ENCODE measurements at places on chromosomes 11 and 22.

DNA sequence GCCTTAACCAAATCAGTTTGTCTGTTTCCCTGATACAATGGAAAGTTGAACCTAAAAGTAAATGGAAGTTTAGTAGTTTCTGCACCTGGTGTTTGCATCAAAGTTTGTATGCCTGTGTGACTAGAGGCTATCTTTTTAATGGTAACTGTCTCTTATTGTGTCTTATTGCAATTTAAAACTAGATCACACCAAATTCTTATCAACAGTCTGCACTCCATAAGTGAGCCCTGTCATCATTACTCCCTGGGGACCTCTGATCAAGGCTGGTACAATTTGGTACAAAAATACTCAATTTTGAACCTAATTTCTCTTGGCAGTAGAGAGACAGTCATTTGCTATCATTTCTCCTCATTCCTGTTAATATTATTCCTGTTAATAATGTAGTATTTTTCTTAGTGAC, 38.1 kb downstream of the ARHGAP1 start:
- no peak for DNase-seq

DNA sequence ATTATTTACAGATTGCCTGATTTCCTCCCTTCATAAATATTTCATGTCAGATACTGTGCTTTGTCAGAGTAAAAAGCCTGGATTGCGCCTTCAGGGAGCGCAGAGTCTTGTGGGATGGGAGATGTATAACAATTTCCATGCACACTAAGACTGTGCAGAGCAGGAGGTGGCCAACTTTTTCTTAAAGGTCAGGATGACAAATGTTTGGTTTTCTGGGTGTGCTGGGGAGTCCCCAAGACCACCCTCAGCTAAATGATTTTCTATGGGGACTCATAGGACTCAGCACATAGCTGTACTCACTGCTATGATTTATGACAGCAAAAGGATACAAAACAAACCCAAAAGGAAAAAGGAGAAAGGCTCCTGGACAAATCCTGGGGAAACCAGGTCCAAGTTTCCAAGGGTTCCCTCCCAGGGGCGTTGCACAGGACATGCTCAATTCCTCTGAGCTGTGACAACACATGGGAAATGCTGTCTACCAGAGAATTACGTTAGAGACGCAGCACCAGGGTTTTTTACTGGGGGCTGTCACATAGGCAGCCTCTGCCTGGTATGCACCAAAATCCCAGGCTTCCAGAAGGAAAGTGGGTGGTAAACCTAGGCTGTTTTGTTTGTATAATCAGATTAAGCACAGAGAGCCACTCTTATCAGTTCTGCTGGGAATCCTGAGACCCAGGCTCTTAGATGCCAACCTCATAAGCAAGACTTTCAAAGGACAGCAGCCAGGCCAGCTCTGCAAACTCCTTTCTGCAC, 59.1 kb downstream of the CSNK2A3 start:
- no peak for DNase-seq

DNA sequence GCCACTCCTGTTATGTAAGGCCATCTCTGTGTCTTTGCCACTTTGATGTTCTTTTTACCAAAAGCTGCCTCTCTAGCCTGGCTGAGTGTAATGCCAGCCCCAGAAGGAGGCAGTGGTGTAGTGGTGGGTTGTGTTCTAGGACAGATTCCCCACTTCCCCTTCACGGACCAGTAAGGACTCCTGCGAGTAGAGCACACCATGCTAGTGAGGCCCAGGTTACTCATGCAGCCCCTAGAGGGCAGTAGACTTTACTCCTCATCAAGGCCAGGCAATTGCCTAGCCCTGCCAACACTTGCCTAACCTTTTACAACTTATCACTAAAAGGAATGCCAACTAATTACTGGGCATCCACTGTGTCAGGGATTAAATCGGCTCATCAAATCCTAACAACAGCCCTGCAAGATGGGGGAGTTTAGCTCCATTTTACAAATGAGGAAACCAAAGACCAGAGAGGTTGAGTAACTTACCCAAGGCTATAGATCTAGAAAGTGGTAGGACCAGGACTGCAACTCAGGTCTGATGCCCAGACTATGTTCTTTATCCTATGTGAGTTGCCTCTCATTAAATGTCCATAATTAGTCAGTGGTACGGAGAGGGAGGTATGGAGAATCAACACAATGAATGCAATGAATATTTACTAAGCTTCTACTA, 75.3 kb downstream of the APIP start:
- no peak for DNase-seq

DNA sequence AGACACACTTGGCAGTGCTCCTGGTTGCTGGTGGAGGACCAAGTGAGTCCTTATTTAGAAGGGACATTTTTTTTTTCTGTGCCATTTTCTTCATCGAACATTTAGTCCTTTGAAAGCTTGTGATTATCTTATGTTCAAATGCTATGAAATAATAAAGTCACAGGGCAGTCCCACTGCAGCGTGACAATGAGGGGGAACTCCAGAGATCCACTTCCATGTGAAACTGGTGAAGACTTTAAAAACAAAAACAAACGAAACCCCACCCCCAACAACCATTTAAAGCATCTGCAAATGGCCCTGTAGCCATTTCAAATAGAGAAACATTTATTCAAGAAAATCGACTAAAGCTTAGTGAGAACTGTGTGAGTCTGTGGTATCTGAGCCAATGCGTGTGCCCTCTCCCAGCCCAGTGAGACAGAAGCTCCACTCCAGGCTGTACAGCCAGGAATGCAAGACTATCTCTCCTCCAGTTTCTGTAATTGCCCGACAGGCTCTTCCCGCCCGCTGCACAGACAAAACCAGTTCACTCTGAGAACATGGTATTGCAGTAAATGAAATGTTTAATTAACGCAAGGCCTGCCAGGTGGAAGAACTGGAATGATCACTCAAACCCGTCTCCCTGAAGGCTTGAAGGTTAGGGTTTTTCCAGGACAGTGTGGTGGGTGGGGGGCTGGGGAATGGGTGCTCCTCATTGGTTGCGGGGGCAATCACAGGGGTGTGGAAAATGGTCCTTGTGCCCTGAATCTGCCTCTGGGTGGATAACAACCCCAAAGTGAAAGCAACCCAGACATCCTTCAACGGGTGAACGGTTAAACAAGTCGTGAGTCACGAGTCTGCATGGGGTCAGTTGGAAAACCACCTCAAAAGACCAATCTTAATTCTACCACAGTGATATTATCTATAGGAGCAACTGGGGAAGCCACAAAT, 8.4 kb downstream of the KRTAP5-6 start:
- no peak for DNase-seq

- DNase-seq = no peak
These were observed 5.3 kb downstream of the OSBP start for GRCh38 chr11:59610289-59610688.

DNA sequence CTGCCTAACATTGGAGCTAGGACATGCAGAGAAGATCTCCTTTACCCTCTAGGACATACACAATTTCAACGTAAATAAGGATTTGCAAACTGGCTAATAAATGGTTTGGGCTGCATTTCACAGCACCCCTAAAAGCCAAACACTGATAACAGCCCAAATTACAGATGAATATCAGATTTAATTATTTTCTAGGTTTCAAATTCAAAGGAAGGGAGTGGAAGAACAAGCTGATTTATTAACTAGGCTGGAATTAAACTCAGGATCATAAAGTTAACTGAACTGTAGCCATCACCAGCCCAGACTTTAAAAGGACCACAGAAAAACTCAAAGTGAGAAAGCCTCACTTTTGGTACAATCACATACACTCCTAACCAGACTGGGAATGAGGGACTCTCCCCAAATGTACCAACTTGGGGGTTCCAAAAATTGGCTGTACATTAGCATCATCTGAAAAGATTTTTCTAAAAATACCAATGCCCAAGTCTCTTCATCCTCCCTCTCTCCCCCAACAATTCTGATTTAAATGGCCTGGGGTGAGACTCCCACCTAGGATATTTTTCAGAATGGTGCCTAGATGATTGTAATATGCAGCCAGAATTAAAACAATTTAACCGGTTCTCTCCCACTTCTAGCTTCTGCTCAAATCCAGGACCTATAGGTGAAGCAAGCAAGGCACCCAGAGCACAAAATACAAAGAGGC, 43.5 kb downstream of the SYTL2 start:
- no peak for DNase-seq

- DNase-seq = no peak
These were observed 237.4 kb downstream of the TTC28 start for GRCh38 chr22:28442264-28442710.

DNA sequence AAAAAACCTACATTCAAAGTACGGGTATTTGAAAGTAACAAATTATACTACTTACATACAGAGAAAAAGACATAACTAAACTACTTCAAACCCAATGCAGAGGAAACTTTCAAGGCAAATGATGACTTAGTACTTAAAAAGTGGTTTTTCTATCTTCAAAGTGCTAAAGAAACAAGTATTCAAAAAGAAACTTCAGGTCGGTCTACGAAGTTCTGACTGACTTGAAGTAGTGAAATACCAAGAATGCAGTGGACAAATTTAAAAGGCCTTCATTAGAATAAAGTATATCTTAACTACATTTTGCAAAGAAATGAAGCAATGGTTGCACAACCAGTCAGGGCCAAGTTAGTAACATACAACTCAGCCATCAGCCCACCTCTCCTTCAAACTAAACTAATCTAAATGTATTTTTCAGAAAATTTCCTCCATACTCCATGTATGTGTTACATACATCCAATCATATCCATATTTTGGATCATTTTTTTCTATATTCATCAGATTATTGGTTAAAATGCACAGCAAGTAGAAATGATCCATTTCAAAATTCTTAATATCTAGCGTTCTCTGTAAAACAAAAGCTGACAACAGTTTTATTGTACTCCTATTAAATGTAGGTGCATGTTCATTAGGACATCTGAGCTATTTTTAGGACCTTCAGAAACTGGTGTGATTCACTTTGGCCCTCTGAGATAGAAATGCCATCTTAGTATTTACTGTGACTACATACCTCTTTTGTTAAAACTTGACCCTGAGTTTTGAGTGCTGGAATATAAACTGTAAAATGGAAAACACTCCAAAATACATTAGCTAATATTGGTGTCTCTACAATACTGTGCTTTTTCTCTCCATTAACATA, 49.9 kb downstream of the BIRC2 start:
- no peak for DNase-seq

DNA sequence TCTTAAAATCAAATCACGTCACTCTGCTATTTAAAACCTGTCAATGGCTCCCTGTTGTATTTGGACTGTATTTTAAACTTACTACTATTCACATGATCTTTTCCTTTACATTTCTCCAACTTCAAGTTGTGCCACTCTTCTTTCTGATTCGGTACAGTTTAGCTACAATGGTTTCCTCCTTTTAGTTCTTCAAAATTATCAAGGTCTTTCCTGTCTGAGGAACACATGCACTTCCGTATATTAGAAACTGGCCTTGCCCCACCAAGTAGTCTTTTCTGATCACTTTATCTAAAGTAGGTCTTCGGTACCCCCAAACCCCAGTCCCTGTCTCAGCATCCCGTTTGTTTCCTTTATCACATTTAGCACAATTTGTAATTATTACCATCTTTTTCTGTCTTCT, 81.8 kb downstream of the MTMR3 start:
- no peak for DNase-seq

DNA sequence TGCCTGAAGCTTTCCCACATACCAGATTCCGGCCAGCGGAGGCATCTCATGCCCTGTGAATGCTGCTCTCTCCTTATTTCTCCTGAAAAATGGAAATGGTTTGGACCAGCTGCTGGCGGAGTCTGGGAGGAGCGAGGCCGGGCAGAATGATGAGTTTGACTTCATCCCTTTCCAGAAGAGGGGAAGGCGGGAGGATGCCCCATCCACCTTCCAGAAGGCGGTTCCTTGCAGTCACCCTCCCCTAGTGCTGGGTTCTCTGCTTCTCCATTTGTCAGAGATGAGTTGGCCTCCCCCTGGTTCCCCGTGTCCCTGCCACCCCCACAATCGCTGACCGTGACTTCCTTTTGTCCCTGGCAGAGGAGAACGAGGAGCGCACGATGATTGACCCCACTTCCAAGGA, 75.6 kb downstream of the PARVB start:
- DNase-seq = no peak

DNA sequence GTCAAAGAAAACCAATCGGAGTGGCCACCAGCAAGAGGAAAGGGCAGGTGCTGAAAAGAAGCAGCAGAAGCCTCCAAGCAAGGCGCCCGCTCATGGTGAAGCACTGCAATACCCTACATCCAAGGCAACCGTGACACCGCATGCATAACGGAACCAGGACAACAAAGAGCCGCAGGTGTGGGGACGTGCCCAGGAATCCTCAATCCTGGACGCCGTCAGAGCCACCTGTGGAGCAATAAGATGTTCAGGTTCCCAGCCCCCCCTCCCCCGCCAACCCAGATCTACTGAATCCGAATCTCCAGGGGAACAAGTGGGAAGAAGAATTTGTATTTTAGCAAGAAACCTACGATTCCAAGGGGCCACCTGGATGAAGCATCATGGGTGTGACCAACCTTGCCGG, 70.8 kb downstream of the SHANK2 start:
- no peak for DNase-seq

DNA sequence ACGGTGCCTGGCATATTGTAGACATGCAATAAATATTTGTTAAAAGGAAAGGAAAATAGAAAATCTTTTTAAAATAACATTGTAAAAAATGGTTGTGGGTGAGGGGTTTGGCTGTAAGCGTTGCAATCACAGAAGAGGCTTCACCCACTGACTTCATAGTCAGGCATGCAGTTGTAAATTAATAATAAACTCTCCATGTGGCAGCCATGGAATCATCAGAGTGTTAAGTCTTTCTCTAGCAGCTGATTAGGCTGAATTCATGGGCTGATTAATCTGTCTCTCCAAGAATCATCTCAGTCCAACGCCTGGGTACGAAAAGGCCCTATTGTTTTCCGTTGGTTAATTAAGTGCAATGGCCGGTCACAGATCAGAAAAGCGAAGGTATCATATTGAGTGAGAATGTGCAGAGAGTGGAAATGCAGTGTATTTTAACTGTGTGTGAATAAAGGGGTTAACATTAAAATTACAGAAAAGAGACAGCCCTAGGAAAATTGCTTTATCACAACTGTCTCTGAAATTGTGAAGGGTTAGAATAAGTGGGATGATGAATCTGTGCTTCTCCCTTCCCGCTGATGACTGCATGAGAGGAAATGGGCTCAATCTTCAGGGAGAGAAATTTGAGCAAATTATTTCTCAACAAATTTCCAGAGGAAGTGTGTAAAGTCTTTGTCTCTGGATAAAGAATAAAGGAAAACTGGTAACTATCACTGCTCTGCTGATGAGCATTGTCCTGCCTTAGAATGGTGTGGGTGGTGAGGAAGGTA, 269.0 kb downstream of the FAM76B start:
- no peak for DNase-seq

All from NCI-H1436 treated with DMSO at 0.1 percent for 48 hours (cell line).